ENCODE measurements at places on chromosomes 3 and 15.

GRCh38 chr3:172209333-172210321 is 170.2 kb downstream of the FNDC3B start:
- no peak for DNase-seq

DNA sequence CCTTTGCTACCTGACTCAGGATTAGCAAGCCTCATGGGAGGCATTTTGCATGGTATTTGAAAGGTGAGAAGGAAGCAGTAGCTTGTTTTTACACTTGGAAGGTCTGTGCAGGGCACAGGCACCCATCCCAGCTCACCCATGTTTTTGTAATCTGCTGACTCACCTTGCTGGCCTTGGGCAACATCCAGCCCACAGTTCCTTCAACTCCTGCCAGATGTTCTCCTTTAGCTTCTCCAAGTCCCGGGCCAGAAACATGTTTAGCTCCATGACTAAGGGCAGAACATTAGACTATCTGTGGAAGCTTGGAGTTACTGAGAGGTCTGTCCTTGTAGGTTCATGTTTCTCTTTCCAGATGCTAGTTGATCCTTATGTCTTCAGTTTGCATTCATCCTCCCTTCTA is 12.4 kb upstream of the ZNF770 start:
- no peak for DNase-seq

DNA sequence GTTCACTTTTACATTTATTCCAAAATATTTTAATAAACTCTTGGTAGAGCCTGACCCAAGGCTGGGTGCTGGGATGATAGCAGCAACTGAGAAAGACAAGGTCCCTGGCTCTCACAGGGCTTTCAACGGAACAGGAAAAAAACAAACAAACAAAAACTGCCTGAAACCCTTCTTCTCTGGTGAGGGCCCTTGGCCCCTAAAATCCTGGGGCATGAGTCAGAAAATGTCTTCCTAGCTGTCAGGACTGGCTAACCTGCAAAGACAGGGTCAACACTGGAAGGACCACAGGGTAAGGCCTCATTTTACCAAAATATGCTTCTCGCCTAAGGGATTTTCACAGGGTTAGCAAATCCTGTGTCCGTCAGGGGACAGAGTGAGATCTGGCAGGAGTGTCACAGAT is 45.7 kb upstream of the WNT5A start:
- DNase-seq, result no peak

- peak; percentile 83 for DNase-seq
Measured at GRCh38 chr3:52221563-52222318, 3.7 kb downstream of the TLR9 start.

DNA sequence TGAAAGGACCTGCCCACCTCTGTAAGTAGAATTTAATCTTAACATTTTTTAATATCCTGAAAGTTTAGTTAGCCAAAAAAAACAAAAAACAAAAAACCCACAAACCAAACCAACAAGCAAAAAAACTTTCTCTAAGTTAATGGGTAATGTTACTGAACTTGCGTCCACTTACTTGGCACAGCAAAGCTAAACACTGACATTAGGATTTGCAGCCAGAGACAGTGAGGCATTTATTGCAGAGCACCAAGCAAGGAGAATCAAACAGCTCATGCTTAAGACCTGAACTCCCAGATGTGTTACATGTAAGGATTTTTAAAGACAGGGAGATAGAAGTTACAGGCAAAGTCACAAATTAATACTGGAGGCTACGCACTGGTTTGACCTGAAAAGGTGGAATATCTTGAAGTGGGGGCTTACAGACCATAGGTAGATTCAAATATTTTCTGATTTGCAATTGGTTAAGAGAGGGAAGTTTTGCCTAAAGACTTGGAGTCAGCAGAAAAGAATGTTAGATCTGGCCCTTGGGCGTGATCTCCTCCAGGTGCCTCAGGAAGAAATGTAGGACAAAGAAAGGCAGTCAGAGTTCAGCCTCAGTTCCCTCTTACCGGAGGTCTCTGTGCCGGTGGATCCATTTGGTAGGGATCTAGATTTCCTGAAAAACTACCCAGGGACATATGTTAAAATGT is 205.0 kb downstream of the ADAMTSL3 start:
- DNase-seq, result no peak

GRCh38 chr3:72821161-72821781 is 27.0 kb downstream of the SHQ1 start:
- no peak for DNase-seq
